ENCODE measurements at places on chromosomes 2 and 18. TPM values are rescaled to one million over a fixed set of nuclear protein-coding genes. Genes with fewer than 3 reads are reported as not detected.

Gene SAG
- 0.15 TPM for total RNA-seq

Gene PTPRN
- 0.04 TPM for total RNA-seq

Gene SLC20A1
- total RNA-seq = 111 TPM

Gene CDH2
- 0.13 TPM for total RNA-seq

Gene MALL
- total RNA-seq = 0.65 TPM

Measured in activated CD8-positive, alpha-beta memory T cell treated with anti-CD3 and anti-CD28 coated beads for 36 hours (primary cell).